Pericardium fibroblast (primary cell): ENCODE measurements at places on chromosomes 16 and 17. TPM values are rescaled to one million over a fixed set of nuclear protein-coding genes. Genes with fewer than 3 reads are reported as not detected.

EPX gene
- not detected in 2 replicates for total RNA-seq

RNF135 gene
- 21.5 and 23.6 TPM in 2 replicates for total RNA-seq

CMTM1 gene
- total RNA-seq = 1.4 and 3.7 TPM in 2 replicates

FBXW10 gene
- total RNA-seq = not detected in 2 replicates

SLC38A8 gene
- not detected in 2 replicates for total RNA-seq

IGFALS gene
- not detected in 2 replicates for total RNA-seq

SHISA6 gene
- total RNA-seq = not detected in 2 replicates
